ENCODE measurements at places on chromosomes 12 and 14.

GRCh38 chr14:100850841-100851585, 25.1 kb downstream of the MEG3 start:
- peak; percentile 63 for DNase-seq

DNA sequence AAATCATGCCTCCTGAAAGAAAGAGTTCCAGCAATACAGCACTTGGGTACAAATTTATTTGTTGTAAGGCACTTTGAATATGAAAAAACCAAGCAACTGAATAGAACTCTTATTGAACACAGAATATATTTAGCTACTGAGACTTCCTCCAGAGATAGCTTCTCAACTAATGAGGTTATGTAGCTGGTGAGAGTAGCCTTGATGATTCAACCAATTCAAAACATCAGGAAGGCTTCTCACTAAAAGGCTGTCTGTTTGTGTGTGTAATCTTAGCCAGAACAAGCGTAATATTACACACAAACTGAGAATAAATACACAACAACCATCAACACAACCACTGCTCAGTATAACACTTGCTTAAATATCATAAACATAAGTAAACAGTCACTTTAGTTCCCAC, 20.4 kb downstream of the EIF2B2 start:
- no peak for DNase-seq

GRCh38 chr12:59657266-59657665, 61.4 kb downstream of the SLC16A7 start:
- no peak for DNase-seq

DNA sequence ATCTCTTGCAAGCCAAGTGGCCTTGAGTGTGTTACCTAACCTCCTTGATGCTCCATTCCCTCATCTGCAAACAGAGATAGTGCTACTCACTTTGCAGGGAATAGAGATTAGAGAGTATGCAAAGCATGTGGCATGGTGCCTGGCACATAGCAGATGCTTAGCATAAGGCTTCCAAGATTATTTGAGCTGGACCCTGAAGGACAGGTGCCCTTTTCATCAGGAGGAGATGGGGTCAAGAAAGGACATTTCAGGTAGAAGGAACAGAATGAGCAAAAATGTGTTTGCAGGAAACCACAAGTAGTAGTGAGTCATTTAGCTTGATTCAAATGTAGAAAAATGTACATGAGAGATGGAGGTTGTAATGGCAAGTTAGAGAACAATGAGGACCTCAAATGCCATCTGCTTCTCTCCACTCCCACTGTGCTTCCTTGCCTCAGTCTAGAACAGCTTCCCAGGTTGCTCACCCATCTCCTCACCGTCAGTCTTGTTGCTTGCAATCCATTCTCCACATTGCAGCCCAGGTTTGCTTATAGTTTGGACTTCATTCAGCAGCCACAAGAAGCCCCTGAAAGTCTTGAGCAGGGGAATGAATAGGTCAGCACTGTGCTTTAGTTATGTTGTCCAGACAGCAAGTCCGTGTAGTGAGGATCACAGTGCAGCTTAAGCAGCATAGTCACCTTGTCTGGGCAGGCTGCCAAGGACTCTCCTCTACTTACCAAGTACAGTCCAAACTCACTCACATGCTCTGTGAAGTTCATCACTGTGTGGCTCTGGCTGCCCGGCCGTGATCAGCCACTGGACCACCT, 536.3 kb upstream of the CCDC196 start:
- DNase-seq, result no peak

GRCh38 chr14:73762375-73762822, 48.2 kb upstream of the PNMA1 start:
- DNase-seq, result no peak

GRCh38 chr14:21719841-21720240, 46.2 kb upstream of the OR4E1 start:
- no peak for DNase-seq

GRCh38 chr12:14138495-14138894, 157.1 kb upstream of the GRIN2B start:
- no peak for DNase-seq

GRCh38 chr14:77151245-77151644, 9.7 kb upstream of the ZDHHC22 start:
- no peak for DNase-seq

DNA sequence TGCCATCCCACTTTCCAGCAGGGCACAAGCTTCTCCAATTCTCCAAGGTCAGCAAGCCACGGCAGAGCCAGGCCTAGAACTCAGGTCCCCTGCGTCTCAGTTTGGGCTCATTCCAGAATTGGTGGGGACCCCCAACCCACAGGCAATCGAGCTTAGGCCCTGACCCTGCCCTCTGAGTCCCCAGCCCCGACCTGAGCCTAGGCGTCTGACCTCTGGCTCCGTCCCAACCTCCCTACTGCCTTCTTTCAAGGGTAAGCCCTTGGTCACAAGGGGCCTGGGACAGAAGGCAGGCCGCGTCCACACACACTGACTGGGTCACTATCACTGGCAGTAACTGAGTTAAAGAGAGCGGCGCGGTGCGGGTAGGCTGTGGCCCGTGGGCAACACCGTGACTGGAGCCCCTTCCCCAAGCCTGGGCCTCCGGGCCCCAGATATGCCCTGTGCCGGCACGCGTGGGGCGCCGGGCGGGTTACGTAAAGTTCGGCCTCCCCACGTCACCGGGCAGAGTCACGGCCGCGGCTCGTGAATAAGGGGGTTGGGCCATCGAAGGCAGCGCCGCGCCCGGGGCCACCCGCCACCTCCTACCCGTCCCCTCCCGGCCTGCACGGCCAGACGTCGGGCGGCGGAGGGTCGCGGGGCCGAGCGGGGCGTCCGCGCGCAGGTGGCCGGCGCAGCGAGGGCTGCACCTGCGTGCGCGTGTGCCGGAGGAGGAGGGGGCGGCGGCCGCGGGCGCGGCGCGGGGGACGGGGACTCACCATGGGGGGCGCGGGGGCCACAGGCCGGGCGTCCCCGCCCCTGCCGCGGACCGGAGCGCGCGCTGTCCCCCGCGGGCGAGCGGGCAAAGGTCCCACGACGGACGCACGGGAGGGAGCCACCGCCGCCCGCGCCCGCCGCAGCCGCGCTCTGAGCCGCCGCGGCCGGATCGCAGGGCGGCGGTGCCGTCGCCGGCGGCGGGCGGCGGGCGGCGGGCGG, 516 bp downstream of the ANKRD9 start:
- peak; percentile 53 for DNase-seq

- DNase-seq, result no peak
These were observed 5.7 kb upstream of the KLRK1 start for GRCh38 chr12:10395390-10395998.

DNA sequence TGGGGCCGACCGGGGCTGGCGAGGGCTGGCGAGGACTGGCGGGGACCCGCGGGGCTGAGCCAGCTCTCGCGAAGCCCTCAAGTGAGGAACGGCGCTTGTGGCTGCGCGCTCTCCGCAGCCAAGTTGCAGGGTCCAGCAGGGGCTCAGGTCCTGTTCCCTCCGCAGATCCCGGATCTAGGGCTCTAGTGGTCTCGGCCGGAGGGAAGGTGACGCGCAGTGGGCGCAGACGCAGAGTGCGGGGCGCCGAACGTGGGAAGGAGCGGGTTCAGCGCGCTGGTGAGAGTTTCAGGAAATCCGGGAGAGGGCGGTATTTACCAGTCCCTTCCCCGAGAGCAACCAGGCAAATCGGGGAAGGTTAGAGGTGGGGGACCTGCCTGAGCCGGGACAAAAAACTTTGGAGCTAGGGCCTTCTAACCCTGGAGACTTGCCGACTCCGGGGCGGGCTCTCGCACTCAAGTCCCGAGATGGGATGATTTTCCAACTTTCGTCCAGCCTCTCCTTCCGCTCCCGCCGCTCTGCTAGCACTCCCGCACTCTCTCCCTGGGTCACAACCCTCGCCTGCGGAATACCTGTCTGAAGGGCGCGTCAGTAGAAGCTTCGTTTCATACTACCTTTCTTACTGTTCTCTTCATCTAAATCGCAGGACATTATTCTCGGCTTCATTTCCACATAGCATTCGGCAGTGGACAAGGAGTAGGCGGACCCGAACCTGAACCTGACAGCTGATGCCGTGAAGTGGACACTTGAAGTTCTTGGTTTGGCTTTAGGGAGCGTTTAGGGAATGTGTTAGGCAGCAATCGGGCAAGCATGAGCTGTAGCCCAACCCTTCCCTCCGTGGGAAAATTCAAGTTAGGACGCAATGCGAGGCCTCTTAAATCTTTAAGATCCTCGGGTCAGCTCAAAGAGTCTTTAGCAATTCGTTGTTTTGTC, 13.6 kb upstream of the PAX9 start:
- DNase-seq, result no peak

DNA sequence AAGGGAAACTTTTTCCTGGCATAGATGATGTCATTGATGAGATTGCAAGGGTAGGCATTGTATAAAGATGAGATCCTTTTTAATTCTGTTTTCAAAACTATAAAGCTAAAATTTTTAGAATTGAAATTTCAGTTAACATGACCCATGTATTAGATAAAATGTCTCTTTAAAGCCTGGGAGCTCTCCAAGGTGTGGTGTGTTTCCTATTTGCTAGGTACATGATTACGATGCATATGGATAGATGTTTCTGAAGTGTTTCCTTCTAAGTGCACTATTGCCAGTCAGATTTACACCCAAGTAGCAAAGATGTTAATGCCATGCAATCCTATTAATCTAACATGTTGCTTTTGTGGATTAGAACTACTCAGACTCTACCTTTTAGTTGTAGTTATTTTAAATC, 834.7 kb downstream of the DIO2 start:
- DNase-seq, result no peak

DNA sequence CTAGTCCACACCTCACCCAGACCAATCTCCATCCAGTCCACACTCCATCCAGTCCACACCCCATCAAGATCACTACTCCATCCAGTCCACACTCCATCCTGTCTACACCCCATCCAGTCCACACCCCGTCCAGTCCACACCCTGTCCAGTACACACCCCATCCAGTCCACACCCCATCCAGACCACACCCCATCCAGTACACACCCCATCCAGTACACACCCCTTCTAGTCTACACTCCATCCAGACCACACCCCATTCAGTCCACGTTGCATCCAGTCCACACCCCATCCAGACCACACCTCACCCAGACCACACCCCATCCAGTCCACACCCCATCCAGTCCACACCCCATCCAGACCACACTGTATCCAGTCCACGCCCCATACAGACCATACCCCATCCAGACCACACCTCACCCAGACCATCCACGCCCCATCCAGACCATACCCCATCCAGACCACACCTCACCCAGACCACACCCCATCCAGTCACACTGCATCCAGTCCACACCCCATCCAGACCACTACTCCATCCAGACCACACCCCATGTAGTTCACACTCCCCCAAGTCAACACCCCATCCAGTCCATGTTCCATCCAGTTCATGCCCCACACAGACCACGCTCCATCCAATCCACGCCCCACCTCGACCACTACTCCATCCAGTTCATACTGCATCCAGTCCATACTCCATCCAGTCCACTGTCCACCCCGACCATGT, 116.6 kb upstream of the RTL1 start:
- no peak for DNase-seq

- DNase-seq, result no peak
These were observed at the start of gene DPPA3 for GRCh38 chr12:7711133-7711532. Gene DPPA3 (plus strand): TSS chr12:7711433. CDS start chr12:7711571, 138 bp downstream.

DNA sequence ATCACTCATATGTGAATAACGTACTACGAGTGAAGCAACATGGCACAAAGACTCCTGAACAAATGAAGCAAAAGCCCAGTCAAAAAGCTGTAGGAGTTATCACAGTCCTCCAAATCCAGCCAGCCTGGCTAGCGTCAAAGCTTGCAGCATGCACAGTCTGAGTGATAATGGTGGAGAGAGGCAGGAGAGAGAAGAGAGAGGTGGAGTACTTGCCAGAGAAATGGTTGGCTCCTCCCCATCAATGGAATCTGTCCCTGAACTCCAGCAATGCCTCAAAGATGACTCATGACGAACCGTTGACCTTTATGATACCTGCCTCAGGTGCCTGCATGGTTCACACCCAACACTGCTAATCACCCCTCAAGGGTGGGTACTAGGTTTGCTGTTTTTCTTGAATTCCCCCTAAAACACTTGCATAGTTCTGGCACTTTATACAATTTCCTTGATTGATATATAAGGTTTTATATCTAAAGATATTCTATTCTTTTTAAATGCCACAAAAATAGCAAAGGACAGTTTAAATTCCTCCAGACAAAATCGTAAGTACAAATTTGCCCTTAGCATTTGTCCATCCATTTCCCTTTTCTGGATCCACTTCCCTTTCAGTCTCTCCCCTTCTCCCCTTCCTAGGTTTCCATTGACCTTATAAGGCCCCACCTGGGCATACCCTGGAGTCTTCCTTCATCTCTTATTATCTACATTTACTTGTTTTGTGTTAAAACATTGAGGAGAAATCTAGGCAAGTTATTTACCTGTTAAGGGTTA, 10.2 kb downstream of the ARHGDIB start:
- DNase-seq, result no peak

DNA sequence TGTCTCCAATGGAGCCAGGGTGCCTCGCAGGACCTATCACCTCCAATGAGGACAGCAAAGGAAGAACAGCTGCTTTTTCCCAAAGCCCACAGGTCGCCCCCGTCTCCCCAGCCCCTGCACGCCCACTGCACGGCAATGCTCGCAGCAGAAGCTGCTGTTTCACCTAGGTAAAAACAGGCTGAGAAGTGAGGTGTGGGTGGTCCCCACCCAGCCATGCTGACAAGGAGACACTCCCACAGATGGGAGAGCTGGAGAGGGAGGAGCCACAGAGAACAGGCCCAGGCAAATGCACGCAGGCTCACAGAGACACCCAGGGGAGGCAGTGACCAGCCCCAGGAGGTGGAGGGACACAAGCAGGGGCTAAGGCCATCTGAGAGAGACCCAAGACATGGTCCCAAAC, 10.4 kb downstream of the CFAP73 start:
- no peak for DNase-seq

DNA sequence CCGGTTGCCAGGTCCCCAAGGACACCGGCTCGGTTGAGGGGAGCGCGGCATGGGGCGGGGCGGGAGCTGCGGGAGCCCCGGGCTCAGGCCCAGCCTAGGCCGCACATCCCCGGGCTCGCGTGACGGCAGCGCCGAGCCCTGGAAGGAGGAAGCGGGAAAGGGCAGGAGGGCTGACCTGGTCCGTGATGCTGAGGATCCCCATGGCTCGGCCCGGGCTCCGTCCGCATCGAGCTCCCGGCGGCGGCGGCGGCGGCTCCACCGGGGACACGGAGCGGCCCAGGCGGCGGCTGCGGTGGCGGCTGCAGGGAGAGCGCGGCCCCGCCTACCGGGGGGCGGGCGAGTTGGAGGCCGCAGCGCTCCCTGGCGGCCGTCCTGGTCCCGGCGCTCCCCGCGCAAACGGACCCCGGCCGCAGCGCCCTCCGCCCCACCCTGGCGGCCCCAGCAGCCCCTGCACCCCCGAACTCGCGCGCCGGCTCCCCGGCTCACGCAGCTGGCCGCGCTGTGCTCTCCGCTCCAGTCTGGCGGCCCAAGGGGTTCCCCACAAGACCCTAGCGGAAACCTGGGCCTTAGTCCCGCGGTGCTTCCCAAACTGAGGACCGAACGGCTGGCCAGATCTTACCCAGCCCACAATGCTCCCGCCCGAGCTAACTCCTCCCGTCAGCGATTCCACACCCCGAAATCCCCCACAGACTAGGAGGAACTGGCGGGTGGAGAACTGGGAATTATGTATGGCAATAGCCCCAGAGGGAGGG, at the start of gene ANKRD52:
TSS of gene ANKRD52 (minus strand) at position 317 of the 752 bp plus-strand sequence. CDS start at position 202, 115 bp downstream.
- peak; percentile 89 for DNase-seq

DNA sequence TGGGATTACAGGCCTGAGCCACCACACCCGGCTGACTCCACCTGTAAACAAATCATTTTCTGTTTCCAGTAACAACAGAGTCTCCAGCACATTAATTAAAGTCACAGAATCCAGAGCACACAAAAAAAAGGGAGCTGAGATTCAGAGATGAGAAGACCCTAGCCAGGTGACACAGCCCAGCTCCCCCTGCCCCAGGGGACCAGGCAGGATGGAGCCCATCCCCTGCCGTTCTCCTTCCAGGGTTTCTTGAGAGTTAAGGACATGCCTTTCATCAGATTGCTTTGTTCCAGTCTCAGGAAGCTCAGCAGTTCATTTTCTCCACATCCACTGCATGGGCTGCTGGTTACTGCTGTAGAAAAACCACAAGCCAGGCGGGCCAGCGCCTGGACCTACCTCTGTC, 81.2 kb downstream of the RIMBP2 start:
- DNase-seq, result no peak

Data from activated B cell treated with CpG ODN at 0.5 μM for 24 hours (primary cell).